ENCODE measurements at places on chromosomes 2 and 18. TPM values are rescaled to one million over a fixed set of nuclear protein-coding genes. Genes with fewer than 3 reads are reported as not detected.

Gene REG3G
- not detected for total RNA-seq

Gene SOCS6
- 23.2 TPM for total RNA-seq

Gene CCDC121
- total RNA-seq = 2.0 TPM

Gene COL6A3
- total RNA-seq = 62.6 TPM

Gene CD8B
- 0.97 TPM for total RNA-seq

Gene NDC80
- total RNA-seq = 13.8 TPM

Gene AOX1
- total RNA-seq = 3.2 TPM

Gene BCL11A
- total RNA-seq = 23.9 TPM
